ENCODE measurements at places on chromosomes 11 and 22.

- DNase-seq, result no peak
These were observed 953.2 kb downstream of the OPCML start for GRCh38 chr11:132579136-132579535.

GRCh38 chr11:93623179-93623578, 38.3 kb upstream of the CEP295 start:
- peak; percentile 26 for DNase-seq

DNA sequence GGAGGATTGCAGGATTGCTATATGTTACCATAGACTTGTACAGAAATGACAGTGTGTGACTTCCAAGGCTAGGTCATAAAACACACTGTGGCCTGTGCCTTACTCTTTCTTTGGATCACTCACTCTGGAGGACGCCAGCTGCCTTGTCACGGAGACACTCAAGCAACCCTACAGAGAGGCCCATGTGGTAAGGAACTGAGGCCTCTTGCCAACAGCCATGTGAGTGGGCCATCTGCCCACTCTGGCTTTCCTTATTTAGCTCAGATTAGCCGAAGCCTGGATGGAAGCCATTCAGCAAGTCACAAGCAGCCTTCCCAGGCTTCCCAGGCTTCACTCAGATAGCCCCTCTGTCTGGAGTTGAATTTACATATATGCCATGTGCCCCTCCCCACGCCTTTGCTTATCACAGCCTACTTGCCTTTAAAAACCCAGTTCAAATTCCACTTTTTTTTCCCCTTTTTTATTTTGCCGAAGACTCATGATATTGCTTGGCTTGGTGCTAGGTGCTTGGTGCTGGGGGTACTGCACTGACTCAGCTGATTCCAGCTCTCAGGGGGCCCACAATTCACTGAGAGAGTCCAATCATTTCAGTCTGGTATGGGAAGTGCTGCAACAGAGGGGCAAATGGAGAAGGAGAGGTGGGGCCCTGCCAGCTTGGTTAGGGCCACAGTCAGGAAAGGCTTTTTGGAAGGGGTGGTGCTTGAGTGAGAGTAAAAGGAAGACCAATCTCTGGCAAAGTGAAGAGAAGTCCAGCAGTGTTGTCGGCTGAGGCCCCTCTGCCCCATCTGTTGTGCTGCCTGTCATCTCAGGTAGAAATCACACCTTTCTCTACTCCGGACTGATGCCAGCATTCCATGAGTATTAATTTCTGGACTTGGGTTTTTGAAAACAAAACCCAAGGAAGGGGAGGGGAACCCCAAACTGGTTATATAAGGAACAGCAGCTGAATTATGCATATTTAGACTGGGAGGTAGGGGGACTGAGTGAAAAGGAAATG, 14.5 kb upstream of the P4HA3 start:
- DNase-seq, result no peak

DNA sequence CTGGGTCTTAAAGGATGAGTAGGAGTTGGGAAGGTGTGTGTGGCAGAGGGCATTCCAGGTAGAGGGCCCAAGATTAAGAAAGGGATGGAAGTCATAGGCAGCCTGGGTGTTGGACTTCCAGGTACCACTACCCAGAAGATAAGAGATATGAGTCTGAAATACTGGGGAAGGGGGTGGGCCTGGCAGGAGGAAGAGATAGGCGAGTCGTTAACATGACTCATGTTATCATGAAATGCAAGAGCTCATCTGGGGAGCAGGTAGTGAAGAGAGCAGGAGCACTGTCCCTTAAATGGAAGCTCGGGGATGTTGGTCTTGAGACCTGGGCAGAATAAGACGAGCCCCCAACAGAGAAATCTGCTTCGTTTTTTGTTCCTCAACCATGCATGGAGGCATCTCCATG, 10.2 kb downstream of the ZC3H7B start:
- no peak for DNase-seq

DNA sequence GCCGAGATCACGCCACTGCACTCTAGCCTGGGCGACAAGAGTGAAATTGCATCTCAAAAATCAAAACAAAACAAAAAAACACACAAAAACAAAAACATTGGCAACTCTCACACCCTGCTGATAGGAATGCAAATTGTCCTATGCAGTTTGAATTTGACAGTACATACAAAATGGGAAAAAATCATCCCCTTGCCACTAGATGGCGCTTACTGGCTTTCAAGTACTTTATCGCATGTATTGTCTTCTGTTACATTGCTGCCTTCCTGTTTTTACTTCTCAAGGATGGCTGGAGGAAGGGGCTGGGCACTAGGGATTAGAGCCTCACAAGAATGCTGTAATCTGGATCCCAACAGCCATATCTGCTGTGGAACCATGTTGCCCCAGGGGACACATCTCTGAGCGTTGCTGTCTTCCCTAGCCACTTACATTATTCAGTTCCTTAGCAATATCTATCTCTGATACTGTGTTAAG, 59.4 kb upstream of the A4GALT start:
- peak; percentile 74 for DNase-seq

GRCh38 chr11:1225386-1226225, 2.7 kb downstream of the MUC5B start:
- DNase-seq, result no peak

GRCh38 chr11:83521647-83522596, 235.8 kb upstream of the CCDC90B start:
- DNase-seq, result no peak

GRCh38 chr11:134727636-134728035, 315.6 kb upstream of the B3GAT1 start:
- no peak for DNase-seq

- DNase-seq, result no peak
These were observed 61.0 kb upstream of the NAV2 start for GRCh38 chr11:19651653-19652052.

- no peak for DNase-seq
These were observed 37.4 kb upstream of the SESN3 start for GRCh38 chr11:95268391-95268790.

GRCh38 chr11:74464746-74465145, 2.6 kb downstream of the KCNE3 start:
- DNase-seq, result no peak

DNA sequence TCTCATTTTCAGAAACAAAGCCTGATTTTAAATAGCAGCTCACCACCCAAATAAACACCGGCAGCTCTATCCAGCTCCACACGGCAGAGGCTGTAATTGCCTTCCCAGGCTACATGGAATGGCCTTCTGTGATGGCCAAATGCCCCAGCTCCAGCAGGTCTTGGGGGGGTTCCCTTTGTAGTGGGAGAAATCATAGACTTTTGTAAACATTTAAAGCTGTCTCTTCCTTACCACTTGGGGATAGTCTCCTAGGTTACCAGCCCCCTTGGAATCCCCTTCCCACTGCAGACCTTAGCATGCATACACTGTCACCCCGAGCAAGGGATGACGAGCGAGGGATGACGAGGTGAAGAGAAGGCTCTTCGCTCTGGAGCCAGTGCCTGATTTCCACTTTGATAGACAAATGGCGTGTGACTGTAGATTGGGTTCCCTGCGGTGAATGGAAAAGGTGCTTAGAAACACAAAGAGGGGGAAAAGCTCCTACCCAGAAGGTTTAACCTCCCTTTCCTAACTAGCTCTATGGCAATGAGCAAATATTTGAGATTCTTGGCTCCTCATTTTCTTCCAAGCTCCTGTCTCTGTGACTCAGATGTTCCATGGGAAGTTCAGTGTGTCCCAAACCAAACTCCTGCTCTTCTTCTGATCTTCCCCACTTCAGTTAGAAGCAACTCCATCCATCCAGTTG, 108.0 kb upstream of the CADM1 start:
- DNase-seq, result no peak

DNA sequence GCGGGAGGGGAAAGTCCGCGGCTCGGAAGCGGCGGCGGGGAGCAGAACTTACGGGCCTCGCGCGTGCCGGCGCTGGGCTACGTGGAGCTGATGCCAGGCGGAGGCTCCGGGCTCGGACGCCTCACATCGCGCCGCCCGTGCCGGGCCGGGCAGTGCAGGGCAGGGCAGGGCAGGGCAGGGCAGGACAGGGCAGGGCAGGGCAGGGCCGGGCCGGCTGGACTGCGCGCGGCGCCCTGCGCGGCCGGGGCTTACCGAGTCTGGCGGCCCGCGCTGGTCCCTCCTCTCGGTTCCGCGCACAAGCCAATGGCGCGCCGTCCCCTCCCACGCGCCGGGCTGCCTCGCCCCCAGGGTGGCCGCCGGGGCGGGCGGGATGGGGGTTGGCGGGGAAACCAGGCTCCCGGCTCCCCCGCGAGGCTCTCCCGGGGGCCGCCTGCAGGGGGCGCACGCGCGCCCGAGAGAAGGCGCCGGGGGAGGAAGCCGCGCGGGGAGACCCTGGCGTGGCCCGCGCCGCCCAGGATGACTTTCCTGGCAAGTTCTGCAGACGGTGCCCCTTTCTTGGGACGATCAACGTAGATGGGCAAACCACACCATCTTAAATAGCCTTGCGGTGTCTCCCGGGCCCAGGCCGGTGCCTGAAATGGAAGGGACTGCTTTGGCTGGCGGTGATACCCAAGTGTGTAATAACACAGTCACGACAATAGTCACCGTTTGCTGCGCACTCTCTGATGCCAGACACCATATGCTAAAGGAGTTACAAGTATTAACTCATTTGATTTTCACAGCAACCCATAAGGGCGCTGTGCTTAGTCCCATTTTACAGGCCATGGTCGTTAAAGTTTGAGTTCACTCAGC, at the start of gene TP53I11:
TP53I11 (minus strand) TSS at position 259 of the 852 bp plus-strand sequence. CDS start 12,548 bp downstream, outside the sequence.
- DNase-seq, result peak; percentile 58

DNA sequence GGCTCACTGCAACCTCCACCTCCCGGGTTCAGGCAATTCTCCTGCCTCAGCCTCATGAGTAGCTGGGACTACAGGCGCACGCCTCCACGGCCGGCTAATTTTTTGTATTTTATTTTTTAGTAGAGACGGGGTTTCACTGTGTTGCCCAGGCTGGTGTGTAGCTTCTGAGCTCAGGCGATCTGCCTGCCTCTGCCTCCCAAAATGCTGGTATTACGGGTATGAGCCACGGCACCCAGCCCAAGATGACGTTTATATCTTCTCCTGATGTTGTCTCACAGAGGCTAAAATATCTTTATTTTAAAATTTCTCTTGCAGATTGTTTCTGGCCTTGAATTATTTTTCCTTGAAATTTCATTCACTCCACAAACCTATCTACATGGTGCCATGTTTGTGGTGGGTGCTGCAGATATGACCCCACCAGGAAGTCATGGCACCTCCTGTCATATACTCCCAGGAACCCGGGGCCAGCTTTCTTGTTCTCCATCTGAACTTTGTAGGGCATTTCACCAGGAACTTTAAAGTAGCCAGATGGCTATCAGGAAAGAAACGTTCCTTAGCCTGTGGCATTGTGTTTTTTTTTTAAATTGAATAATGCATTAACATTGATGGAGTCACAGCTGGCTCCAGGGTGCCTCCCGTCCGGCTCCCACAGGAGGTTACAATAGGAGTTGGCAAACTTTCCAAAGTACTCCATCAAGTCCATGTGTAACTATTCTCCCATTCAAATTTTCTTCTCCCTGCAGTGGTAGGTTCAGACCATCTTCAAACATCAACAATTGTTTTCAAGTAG, 42.0 kb upstream of the LIPT2 start:
- DNase-seq, result no peak

DNA sequence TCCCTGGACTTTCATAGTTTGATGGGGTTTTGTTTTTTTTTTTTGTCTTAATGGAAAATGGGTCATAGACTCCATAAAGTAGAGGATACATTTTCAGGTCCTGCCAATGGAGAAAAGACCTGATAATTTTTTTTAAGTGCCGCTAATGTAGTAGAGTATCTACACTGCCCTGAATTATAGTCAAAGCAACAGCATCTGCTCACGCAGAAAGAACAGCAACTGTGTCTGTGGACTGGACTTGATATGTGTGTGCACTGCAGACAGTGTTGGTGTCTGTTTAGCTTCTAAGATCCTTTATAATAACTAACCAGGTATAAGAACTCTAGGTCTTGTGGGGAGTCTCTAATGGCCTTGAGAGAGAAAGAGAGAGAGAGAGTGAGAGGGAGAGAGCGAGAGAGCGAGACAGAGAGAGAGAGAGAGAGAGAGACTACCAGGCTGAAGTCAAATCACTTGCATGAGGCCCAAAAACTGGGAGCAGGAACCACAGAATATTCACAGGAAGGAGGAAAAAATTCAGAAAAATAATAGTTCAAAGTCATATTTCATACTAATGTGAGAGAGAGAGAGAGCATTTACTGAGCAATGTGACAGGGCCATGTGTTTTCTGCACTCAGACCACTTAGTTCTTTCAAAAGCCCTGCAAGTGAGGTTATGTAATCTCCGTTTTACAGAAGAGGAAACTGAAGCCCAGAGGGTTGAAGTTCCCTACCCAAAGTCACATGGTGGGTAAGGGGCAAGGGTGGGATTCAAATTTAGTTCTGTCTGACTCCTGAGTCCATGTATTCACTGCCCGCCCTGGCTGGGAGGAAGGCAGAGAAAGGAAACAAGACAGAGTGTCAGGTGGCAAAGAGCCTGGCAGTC, 8.6 kb upstream of the MIAT start:
- no peak for DNase-seq

DNA sequence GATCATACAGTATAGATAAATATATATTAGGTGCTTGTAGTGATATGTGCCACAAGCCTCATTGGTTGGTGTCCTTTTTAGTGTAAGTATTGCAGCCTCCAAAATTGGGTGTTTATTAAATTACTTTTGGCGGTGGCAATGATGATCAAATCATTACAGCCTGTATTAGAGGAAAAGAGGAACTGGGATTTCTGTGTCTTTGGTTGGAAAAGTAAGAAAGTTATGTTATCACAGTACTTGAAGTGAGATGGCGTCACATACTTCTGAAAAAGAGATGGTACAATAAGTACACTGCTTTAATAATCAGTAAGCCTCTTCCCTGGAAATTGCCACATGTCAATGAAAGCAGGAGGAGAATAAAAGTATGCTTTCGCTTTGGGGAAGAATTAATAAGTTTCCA, 523 bp upstream of the MPZL3 start:
- no peak for DNase-seq

GRCh38 chr22:50731811-50732624, 6.0 kb upstream of the ACR start:
- peak; percentile 84 for DNase-seq

GRCh38 chr11:99803501-99803900, 782.8 kb downstream of the CNTN5 start:
- no peak for DNase-seq

- no peak for DNase-seq
These were observed 7.3 kb upstream of the OR51A2 start for GRCh38 chr11:4962816-4963215.

- no peak for DNase-seq
These were observed 4.3 kb downstream of the RGL4 start for GRCh38 chr22:23695141-23695540.
